ENCODE measurements at places on chromosomes 12 and 14.

- DNase-seq, result no peak
Measured at GRCh38 chr12:5882511-5883190, 62.4 kb downstream of the ANO2 start.

DNA sequence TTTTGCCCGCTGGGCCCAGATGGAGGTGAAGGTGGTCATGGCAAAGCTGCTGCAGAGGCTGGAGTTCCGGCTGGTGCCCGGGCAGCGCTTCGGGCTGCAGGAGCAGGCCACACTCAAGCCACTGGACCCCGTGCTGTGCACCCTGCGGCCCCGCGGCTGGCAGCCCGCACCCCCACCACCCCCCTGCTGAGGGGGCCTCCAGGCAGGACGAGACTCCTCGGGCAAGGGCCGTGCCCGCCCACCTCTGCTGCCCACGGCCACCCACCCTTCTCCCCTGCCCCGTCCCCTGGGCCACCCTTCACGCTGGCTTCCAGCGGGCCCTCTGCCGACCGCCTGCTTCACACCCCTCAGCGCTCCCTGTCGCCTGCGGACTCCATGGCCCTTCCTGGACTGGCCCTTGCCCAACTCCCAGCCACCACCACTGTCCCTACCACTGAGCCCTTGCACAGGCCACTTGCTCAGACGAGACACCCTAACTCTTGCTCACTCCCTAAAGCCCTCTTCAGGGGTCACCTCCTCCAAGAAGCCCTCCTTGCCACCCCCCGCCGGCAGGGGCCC is 42.5 kb downstream of the CYP46A1 start:
- no peak for DNase-seq

DNA sequence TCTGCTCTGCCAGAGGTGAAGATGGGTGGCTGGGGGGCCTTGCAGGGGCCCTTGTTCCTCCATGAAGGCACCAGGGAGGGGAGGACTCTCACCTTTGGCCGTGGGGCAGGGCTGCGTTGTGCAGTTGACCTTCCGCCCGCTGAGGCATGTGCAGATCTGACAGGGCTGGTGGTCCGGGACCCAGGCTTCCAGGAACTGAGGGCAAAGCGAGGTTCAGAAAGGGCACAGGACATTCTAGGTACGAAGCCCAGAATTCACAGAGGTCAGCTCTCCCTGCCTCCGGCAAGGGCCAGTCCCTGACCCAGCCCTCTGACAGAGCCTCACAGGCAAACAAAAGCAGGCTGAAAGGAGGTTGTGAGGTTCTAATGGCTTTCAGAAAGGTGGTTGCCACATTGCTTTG is 40.4 kb upstream of the ANO2 start:
- no peak for DNase-seq

GRCh38 chr14:42374332-42374731 is 767.7 kb downstream of the LRFN5 start:
- no peak for DNase-seq

- no peak for DNase-seq
Measured at GRCh38 chr12:78560633-78561032, 303.9 kb upstream of the SYT1 start.

- no peak for DNase-seq
Measured at GRCh38 chr12:97140355-97140754, 233.3 kb downstream of the NEDD1 start.

DNA sequence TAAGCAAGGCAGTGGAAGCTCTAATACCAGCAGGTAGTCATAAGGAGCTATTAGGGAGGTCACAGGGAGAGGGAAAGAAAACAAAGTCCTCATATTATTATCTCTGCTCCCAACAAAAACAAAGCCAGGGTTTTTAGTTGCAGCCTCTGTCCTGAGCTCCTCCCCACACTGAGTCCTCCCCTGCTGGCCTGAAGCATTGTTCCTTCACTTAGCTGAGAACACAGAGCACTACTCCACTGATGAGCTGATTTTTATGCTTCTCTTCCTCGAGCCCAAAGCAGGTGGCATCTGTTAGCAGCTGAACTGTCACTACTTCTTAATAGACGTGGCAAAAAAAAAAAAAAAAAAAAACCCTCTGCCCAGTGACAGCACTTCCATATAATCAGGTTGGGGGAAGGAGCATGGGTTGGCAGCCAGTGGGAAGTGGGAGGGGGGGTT is 10.5 kb upstream of the STAC3 start:
- no peak for DNase-seq

- peak; percentile 23 for DNase-seq
Measured at GRCh38 chr12:39620659-39621658, 1.4 kb upstream of the ABCD2 start.

DNA sequence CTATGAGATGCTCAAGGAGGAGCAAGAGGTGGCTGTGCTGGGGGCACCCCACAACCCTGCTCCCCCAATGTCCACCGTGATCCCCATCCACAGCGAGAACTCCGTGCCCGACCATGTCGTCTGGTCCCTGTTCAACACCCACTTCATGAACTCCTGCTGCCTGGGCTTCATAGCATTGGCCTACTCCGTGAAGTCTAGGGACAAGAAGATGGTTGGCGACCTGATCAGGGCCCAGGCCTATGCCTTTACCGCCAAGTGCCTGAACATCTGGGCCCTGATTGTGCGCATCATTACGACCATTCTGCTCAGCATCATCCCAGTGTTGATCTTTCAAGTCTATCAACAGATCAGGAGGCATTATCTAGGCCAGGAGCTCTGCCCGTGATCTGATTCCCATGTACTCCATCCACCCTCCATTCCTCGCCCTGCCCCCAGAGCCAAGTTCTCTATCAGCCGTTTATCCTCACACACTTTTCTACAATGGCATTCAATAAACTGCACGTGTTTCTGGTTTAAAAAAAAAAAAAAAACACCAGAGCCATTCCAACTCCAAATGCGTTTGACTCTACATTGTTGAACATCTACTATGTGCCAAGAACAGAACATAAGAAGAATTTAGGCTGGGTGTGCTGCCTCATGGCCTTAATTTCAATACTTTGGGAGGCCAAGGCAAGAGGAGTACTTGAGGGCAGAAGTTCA is 17.5 kb downstream of the ATXN2 start:
- DNase-seq, result no peak

GRCh38 chr12:32727237-32727636 is 28.5 kb downstream of the YARS2 start:
- peak; percentile 10 for DNase-seq

DNA sequence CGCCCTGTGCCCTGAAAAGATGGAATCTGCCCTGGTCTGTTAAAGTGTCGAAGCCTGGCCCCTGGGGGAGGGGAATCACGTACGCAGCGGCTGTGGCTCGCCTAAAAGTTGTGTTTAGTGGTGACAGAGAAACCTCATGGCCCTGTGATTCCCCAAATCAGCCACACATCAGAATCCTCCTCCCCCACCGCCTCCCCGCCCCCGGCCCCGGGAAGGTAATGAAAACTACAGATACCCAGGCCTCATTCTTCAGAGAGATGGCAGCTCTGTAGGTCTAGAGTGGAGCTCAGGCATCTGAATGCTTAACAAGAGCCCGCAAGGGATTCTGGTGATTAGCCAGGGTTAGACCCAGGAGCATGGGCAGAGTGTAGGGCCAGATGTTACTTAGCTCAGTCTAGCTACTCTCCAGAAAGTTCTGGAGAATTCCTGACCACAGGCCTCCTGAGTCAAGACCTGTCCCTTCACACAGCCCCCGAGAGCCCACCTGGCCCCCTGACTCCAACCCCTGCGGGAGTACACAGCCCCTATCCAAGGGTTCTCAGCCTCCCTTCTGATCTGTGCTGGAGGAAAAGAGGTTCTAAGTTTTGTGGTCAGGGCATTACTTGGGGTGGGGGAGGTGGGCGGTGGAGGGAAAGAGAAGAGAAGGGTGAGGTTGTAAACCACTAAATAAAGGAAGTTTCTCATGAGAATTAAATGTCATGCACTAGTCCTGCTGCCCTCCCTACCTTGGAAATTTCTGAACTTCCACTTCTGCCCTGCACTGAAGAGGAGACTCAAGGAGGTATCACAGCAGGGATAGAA is 114.8 kb downstream of the PLXNC1 start:
- no peak for DNase-seq

- no peak for DNase-seq
Measured at GRCh38 chr12:80958162-80958561, 20.4 kb upstream of the LIN7A start.

- no peak for DNase-seq
Measured at GRCh38 chr12:51373187-51373586, 18.0 kb downstream of the GALNT6 start.

DNA sequence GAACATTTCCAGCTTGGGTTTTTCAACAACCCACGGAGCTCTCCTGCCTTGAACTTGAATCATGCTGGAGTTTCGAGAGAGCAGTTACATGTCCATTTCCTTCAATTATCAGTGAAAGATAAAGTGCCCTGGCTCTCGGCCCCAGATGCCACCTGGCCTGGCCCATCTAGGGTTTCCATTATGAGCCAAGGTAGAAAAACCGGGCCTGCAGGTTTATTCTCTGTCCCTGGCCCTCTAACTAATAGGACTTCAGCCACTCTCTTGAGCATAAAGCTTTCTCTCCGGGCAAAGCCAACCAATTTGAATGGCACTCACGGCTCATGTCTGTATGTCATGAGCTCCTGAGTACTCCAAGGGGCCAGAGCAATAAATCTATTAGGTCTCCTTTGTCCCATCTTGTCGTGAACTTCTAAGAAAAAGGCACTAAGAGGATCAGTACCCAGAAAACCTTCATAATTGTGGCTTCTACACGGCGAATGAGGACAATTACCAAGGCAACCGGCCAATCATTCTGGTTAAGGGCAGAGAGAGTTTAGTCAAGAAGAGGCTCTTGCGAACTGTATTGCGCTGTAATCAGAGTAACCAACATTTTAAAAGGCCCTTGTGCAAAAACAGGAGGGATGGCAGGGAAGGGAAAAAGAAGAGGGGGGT is 392.3 kb downstream of the MED13L start:
- DNase-seq, result no peak

DNA sequence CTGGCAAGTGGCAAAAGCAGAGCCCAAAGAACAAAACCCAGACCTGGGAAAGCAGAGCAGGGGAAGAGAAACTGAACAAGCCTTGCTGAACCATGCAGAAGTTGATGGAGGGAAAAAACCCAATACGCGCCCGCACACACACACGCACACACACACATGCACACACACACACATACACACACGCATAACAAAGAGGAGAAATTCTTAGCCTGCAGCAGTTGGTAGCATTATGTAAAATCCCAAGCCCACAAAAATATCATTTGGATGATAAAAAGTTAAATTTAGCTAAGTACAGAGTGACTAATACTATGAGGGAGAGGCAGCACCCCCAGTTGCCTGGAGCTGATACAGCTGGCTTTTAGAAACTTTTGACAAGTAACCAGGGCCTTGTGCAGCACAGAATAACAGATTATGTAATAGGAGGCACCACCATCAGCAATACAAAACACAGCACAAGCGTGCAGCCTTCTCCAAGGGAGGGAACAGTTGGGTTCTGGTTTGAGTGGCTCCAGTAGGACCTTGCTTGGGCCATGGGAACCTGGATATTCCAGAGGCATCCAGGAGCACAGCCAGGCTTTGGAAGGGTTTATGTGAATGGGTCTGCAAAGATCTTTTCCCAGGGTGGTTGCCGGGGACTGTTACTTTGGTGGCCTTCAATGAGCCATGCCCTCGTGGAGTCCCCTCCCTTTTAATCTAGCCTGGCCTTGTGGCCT is 35.3 kb downstream of the PITPNM2 start:
- peak; percentile 98 for DNase-seq

- DNase-seq, result peak; percentile 57
Measured at GRCh38 chr12:6224550-6224949, 24.4 kb downstream of the CD9 start.

GRCh38 chr12:52506858-52507715 is 13.1 kb downstream of the KRT5 start:
- peak; percentile 66 for DNase-seq

DNA sequence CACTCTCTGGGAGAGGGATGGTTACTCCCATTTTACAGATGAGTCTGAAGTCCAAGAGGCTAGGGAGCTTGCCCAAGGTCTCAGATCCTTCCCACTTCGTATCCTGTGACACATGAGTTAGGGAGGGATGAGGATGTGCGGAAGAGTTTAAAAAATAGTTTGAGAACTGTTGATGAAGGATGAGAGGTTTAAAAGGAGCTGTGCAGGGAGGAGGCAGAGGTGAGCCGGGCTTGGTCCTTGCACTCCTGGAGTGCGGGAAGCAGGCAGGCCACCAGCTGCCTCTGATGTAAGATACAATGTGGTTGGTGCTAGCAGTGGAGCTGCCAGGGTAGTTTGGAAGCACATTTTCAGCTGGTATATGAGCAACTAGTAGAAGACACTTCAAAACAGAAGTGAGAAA is 46.5 kb downstream of the TSPAN9 start:
- peak; percentile 52 for DNase-seq

DNA sequence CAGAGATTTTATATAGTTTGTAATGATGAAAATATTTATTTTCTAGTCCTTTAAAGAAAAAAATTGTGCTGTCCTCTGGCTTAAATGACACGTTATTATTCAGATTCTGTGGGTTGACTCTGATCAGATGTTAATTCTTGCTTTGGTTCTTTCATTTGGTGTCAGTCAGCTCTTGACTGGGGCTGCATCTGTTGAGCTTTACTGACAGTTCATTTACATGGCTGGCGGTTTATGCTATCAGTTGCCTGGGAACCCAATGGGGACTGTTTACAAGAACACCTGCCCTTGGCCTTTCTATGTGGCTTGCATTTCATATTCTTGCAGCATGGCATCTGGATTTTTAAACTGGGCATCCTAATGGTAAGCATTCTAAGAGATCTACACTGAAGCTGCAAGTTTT is 667.1 kb upstream of the FBXO33 start:
- no peak for DNase-seq
